CD4-positive, alpha-beta T cell treated with Interleukin-17A for 4 hours (primary cell): ENCODE measurements at places on chromosomes 6 and 20.

DNA sequence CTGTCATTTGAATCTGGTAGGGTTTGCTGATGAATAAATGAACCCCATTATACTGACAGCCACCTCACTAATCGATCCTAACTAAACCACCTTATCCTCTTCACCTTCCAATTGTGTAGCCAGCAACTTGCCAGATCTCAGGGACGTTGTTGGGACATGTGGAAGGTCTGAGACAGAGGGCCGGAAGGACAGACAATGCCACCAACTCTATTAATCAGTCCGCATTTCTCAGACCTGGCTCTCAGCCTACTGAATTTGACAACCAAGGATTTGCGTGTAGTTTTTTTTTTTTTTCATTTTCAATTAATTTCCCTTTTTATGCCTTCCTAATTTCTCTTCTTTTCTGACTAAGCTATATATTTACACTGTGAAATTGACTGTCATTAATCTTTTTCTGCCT lies 122.5 kb downstream of the CARMIL1 start:
- DNase-seq, result no peak

DNA sequence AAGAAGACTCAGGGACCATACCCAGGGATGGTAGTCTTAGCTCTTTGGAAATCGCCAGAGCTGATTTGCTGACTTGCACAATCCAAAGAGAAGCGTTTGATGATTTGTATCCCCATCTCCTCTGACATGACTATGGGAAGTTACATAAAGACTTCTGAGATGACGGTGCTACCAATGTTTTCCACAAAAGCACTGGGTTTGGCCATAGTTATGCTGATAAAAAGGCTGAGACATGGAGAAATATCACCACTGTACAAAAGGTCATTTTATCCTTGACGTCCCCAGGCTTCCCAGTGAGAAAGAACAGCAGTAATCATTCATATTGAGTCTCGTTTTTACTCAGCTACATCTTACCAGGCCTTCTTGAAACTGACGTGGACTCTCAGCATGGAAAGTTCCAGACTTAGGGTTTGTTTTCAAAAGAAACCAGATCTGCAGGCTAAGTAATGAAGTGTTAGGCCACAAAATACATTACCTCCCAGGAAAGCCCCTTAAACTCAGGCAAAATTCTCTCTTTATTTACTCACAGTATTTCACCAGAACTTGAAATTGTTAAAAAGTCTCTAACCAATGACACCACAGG lies 370.3 kb upstream of the JARID2 start:
- DNase-seq, result no peak

DNA sequence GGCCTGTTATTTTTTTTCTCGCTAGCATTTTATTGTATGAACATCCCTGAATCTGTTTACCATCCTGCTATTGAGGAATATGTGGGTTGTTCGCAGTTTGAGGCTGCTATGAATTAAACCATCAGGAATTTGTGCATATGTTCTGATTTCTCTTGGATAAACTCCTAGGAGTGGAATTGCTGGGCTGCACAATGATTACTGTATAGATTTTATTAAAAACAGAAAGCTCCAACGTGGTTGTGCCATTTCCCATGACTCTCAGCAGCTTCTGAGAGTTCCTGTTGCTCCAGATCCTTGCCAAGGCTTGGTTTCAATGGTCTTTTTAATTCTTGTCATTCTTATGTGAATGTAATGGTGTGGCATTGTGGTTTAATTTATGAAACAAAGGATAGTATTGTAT lies 75.1 kb downstream of the EDN3 start:
- DNase-seq, result no peak

DNA sequence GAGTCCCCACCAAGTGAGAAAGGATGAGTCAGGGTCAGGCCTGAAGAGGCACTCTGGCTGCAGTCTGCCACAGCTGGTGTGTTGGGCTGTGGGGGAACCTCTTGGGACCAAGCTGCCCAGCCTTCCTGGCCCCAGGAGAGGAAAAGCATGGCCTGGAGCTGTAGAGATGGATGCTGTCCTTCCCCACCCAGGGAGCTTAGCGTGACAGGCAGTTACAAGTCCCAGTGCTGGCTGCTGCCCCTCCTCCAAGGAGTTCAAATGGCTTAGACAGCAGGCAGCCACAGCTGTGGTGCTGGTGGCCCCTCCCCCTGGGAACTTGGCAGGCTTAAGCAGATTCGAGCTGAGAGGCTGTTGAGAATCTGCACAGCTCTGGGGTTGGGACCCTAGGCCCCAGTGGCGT lies 253.2 kb downstream of the PLCB1 start:
- no peak for DNase-seq

GRCh38 chr6:72657407-72658197 lies 35.7 kb downstream of the KCNQ5 start:
- no peak for DNase-seq

DNA sequence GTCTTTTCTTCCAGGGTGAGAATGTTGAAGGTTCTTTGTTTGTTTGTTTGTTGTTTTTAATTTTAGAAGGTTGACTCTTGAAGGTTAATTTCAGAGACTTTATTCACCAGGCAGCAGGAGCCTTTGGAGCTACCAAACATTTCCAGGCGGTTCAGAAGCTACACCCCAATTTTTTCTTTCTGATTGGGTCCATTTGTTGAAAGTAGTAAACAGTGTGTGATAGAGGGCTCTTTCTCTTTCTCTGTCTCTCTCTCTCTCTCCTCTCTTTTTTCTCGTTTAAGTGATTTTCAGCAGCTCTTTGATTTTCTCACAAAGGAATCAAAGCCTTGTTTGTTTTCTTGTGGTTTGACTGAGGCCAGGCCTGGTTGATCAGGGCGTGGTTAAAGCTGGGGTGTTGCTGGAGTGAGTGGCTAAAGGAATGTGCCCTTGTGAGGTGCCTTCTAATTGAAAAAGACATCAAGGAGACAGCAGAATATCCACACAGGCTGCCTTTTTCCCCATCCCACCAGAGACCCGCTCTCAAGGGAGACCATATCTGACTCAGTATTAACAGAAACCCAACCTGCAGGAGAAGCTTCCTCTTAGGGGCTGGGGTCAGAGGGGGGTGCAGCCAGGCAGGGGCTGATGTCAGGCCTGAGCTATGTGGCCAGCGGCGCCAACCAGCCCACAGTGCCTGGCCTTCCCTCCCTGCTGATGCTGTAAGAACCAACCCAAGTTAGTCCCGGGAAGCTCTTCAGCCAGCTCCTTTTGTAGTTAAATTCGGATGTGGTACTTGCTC lies 40.4 kb upstream of the NAA20 start:
- DNase-seq, result no peak

- no peak for DNase-seq
Observed at GRCh38 chr6:46745973-46746372, 760 bp upstream of the ANKRD66 start.

- no peak for DNase-seq
Observed at GRCh38 chr6:167157863-167158262, at the start of gene GPR31. Gene GPR31 (minus strand): TSS chr6:167157980. CDS start chr6:167157831, 149 bp downstream.

DNA sequence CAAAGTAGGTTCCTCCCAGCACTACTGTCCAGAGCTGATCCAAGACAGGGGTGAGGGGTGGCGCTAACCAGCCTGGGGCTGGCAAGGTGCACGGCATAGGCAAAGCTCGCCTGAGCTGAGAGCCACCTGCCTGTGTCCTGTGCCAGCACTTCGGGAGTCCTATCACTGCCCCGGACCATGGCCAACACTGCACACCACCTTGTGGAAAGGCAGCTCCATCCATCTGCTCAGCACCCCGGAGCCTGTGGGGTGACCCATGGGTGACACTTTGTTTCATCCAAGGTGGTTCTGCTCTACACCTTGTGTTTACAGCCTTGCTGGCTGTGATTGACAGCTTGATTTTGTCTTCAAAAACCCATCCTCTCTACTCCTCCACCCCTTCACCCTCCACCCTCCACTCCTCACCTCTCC lies 32.9 kb upstream of the GATA5 start:
- no peak for DNase-seq

DNA sequence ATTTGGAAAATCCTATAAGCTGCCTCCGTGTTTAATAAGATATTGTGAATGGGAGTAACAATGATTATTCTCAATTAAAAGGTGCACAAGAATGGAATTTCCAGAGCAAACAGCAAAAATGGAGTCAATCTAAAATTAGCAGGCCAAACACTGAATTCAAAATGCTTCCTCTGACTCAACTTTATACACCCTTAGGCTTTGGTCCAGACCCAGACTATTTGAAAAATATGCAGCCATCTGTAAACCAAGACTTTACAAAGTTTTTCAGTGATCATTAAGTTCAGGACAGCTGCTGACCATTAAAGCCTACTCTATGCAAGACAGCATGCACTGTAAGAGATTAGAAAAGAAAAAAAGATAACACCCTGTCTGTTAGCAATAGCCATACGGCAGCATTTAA lies 39.4 kb upstream of the CCN6 start:
- DNase-seq, result no peak

- DNase-seq, result no peak
Observed at GRCh38 chr6:12296255-12296573, 6.1 kb downstream of the EDN1 start.

DNA sequence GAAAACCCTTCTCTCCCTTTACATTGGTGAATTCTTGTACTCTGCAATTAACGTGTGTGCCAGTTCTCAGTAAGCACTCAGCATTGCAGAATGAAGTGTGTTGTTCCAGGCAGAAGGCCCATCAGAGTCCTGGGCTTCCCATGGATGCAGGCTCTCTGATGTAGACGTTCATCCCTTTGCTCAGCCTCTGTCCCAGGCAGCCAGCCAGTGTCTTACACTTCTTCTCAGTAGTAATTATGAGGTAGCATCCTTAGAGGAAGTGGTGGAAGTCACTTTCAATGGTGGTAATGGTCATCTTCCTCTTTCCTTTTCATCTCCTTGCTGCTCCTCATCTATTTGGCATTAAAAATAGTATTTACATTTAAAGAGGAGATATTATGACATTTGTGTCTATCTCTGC lies 66.7 kb upstream of the FYN start:
- no peak for DNase-seq

GRCh38 chr20:47216819-47217410 lies 139.6 kb downstream of the ZMYND8 start:
- DNase-seq, result no peak

DNA sequence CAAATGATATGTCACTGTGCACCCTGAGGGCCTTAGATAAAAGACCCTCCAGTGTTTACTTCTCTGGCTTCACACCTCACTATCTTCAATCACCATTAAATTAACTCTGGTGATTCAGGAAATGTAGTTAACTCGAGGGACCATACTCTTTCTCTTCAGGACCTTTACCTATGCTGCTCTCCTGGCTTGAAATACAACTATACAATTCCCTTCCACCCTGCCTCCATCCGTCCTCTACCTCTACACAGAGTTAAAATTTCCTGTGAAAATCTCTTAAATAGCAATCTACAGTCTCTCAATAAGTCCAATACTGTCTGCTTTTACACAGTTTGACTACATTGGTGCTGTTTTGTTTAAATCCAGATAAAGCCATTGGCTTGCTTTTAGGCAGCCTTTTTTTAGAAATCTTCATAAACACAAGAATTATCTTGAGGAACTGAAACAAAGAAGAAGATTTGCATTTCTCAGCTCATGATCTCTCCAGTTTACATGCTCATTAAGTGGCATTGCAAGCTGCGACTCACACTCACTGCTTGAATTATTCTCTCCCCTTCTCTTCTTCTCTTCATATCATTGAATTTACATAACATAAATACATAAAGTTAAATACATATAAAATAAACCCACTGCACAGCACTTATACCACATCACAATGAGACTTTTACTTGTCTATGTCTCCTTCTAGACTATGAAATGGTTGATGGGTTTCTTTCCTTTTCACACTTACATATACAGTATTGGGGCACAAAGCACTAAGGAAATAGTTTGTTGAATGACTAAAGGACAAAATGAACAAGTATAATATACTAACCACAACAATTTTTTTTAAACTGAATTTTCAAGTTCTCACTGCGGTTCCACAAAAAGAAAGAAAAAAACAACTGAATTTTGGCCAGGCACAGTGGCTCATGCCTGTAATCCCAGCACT lies 239.0 kb upstream of the KCNQ5 start:
- DNase-seq, result no peak

DNA sequence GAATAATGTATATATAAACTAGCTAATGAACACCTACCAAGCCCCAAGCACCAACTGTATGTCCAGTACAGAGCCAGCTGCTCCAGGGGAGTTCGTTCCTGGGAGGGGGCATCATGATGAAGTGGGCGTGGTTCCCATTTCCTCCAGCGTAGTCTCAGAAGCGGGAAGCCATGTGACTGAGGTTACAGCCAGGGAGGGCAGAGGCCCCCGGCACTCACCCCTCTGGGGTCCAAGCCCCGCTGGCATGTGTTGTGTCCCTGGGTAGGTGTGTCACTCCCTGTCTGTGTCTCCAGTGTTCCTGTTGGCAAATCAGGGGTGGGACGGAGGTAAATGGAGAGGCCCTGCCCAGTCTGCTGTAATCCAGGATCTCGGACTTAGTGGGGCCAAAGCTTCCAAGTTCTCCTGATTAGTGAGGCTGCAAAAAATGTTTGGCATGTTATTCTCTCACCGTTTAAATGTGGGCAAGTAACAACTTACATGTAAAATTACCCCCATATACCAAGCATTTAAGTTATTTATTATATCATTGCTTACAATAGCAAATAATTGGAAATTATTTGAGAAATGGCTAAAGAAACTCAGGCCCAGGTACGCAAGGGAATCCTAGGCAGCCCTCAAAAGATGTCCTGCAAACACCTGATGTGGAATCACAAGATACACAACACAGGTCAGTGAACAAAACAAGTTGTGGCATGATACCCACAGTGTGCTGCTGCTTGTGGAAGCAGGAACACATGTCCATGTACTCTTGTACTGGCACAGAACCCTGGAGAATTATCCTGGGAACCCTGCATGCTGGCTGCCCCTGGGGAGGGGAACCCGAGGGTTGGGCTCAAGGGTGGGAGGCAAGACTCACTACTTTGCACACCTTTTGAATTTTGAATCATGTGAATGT lies 22.2 kb downstream of the FAM110A start:
- DNase-seq, result peak; percentile 26

- no peak for DNase-seq
Observed at GRCh38 chr6:24966381-24966780, 30.6 kb upstream of the RIPOR2 start.

DNA sequence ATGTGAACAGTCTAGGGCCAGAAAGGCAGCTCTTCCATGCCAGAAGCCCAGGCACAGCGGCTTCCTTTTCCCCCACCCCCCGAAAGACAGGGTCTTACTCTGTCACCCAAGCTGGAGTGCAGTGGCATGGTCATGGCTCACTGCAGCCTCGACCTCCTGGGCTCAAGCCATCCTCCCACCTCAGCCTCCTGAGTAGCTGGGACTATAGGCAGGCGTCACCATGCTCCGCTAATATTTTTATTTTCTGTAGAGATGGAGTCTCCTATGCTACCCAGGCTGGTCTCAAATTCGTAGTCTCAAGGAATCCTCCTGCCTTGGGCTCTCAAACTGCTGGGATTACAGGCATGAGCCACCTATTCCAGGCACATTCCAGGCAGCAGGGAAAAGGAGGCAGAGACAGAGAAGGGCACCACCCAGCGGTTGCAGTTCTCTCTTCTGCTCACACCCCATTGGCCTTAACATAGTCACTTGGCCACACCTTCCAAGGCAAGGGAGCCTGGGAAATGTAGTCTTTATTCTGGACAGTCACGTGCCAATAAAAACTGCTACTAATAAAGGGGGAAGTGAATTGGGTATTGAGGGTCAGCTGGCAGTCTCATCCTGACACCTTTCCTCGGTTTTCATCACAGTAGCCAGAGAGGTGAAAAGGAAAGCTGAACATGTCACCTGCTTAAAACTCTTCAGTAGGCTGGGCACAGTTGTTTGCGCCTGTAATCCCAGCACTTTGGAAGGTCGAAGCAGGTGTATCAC lies 205.9 kb downstream of the ZMYND8 start:
- no peak for DNase-seq
